AML-193 (cell line): ENCODE measurements at places on chromosomes 7 and 10.
A peak's percentile ranks its signal among the peaks of the same experiment; 100 is the strongest.

DNA sequence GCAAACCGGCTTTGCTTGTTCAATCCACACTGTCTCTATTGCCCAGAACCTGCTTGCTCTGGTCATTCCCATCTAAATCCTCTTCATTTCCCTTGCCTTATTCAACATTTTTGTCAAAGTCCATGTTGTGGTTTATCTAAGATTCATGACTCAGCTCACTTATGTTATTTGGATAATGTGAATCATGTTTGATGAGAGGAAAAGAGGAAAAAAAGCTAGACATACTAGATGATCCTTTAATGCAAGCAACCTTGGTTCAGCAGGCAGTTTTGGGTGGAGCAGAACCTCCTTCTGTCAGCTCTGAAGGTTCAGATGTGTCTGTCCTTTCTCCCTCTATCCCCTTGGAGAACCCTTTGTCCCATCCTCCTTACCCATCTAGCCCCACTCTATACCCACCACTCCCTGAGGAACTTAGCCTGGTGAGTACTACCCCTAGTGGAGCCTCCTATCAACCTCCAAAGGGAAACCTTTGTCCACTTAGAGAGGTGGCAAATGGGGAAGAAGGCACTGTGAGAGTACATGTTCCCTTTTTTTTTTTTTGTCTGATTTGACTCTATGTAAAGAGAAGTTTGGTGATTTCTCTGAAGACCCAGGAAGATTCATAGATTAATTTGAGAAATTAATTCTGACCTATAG, 2.1 kb upstream of the SAMD9L start:
- DNase-seq = peak; percentile 17

- DNase-seq = no peak
Observed at GRCh38 chr10:103123282-103124024, 69.6 kb downstream of the NT5C2 start.

DNA sequence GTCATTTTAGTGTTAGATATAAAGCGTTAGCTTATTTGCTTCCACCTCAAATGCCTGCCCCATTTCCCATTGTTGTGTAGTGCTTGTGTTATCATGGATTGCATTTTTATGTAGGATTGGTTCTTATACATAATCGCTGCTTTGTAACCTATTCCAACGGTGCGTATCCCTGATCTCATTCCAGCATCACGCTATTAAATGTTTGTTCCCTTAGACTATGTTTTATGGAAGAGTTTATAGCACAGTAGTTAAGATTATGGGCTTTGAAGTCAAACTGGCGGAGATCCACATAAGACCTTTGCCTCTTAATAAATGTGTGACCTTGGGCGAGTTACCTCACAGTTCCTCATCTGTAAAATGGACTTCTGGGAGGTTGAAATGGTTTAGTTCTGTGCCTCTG, 34.0 kb upstream of the ELN start:
- no peak for DNase-seq

GRCh38 chr7:31788445-31788844, 101.4 kb downstream of the PPP1R17 start:
- DNase-seq = no peak

DNA sequence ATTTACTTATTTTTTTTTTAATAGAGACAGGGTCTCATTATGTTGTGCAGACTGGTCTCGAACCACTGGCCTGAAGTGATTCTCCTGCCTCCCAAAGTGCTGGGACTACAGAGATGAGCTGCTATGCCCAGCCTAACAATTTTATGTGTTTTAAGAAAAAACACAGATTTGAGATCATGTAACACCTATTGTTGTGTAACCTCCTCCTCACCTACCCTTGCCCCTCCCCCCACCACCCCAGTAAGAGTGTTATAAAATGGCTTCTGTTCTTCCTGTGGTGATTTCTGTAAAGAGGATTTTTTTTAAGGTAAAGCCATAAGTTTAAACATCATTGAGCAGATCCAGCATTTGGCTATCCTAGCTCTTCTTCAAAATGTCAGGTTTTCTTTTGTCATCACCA, 7.6 kb downstream of the ARMC10 start:
- no peak for DNase-seq

- DNase-seq = no peak
Observed at GRCh38 chr7:35802649-35803048, 1.8 kb downstream of the SEPTIN7 start.

- no peak for DNase-seq
Observed at GRCh38 chr7:17305387-17306171, 7.1 kb downstream of the AHR start.

- DNase-seq = no peak
Observed at GRCh38 chr10:24519950-24520349, 203.7 kb downstream of the ARHGAP21 start.

GRCh38 chr7:163298-163695, 29.1 kb upstream of the FAM20C start:
- no peak for DNase-seq

GRCh38 chr7:105602325-105603305, 21.3 kb upstream of the EFCAB10 start:
- no peak for DNase-seq
